Tibial nerve (tissue), 4 donors: ENCODE measurements at places on chromosomes 13 and 19. TPM values are rescaled to one million over a fixed set of nuclear protein-coding genes. Genes with fewer than 3 reads are reported as not detected.

DNA sequence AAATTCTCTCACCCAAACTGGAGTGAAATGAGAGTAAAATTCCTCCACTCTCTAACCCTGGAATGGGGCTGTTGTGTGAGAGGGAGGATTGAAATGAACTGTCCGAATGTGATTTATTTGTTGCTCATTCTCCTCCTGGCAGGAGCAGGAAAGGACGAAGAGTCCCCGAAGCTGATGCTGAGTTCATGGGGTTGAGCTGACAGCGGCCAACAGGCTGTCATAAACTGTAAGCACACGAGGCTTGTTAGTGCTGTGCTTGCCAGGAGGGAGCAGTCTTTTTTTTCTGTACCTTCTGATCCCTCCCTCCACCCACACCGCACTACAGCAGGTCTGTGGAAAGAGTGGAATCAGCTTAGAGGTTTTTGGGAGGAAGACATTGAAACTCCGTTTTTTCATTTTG is 33.1 kb upstream of the ZNF331 start:
- no peak for DNase-seq

- DNase-seq, result no peak
Observed at GRCh38 chr19:31139871-31140505, 209.2 kb downstream of the TSHZ3 start.

GRCh38 chr19:50368649-50369570 is 3.5 kb upstream of the NAPSA start:
- peak; percentile 94 for DNase-seq

Gene FOSB
- 0.60 TPM for total RNA-seq

Gene PCID2
- 61.5 TPM for total RNA-seq
